Liver (tissue), 10 donors: ENCODE measurements at places on chromosomes 16 and 17.
A peak's percentile ranks its signal among the peaks of the same experiment; 100 is the strongest.

- DNase-seq, result no peak
Measured at GRCh38 chr16:19595043-19595767, 39.7 kb downstream of the VPS35L start.

- DNase-seq, result no peak
Measured at GRCh38 chr17:47810200-47810821, 11.3 kb downstream of the OSBPL7 start.

- no peak for DNase-seq
Measured at GRCh38 chr16:56871172-56871593, 6.2 kb downstream of the SLC12A3 start.

DNA sequence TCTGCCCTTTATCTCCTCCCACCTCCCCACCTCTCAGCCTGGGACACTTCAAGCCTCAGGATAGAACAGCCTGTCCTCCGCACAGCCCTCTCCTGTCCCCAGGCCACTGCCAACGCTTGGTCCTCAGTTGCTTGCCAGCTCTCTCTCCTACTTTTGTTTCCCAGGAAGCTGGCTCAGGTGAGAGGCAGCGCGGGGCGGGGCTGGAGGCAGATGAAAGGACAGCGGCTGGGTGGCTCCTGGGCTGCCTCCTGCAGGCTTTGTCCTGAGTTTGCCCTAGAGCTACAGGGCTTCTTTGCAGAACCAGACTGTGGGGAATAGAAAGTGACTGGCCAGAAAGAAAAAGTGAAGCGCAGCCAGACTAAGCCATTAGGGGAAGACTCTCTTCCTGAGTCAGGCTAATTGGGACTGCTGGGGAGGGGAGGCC is 48.2 kb upstream of the CDC42EP4 start:
- DNase-seq, result no peak

GRCh38 chr17:30345527-30346075 is 11.7 kb upstream of the TMIGD1 start:
- no peak for DNase-seq

GRCh38 chr16:11194913-11195312 is 61.1 kb downstream of the SOCS1 start:
- DNase-seq, result no peak

GRCh38 chr17:20009302-20010098 is at the start of gene SPECC1:
Gene SPECC1, plus strand, starts transcription at chr17:20009359. Its CDS starts 87,293 bp downstream, at chr17:20096652.
- peak; percentile 94 for DNase-seq

DNA sequence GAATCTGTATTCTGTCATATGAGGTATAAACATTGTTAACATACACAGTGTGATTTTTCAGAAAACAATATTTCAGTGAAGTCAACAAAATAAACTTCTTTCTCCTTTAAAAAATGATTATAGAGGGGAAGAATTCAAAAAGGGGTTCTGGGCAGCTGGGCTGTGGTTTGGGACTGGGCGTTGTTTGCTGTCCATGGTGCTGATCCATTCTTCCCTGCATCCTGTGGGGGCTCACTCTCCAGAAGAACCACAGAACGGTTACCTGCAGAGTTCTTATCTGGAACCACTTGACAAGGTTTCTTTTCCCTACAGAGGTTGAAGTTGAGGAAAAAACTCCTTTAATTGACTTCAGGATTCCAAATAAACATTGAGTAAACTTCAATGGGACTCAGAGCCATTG is 1091.0 kb downstream of the CDH8 start:
- no peak for DNase-seq

- DNase-seq, result no peak
Measured at GRCh38 chr16:8886593-8887430, 4.7 kb downstream of the LITAFD start.

- no peak for DNase-seq
Measured at GRCh38 chr17:64037802-64038201, 17.4 kb upstream of the ICAM2 start.

DNA sequence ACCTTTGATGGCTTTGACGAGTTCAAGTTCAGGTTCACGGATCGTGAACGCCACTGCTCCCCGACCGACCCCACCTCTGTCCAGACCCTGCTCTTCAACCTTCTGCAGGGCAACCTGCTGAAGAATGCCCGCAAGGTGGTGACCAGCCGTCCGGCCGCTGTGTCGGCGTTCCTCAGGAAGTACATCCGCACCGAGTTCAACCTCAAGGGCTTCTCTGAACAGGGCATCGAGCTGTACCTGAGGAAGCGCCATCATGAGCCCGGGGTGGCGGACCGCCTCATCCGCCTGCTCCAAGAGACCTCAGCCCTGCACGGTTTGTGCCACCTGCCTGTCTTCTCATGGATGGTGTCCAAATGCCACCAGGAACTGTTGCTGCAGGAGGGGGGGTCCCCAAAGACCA is 17.6 kb downstream of the NOD2 start:
- no peak for DNase-seq

GRCh38 chr16:53489755-53490154 is 13.3 kb downstream of the AKTIP start:
- DNase-seq, result no peak

DNA sequence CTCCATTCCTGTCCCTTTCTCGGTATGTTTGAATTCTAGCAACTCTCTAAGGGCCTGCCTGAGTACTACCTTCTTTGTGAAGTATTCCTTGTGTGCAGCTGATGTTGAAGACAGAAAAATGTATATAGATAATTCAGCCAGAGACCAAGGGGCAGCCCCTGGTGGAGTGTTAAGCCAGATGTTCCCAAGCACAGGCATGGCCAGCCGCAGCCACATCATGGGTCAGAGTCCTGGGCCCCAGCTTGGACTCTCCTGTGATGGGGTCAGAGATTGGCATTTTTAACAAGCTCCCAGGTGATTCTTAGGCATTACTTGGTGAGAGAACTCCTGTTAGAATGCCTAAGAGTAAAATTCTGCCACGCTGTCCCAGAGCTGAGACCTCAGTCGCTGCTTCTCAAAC is 100.8 kb downstream of the IRF8 start:
- DNase-seq, result no peak

- no peak for DNase-seq
Measured at GRCh38 chr16:49640581-49640980, 215.3 kb downstream of the ZNF423 start.

GRCh38 chr17:80799538-80800480 is 191.8 kb upstream of the CHMP6 start:
- no peak for DNase-seq

- DNase-seq, result no peak
Measured at GRCh38 chr16:47197536-47198179, 53.9 kb upstream of the NETO2 start.

DNA sequence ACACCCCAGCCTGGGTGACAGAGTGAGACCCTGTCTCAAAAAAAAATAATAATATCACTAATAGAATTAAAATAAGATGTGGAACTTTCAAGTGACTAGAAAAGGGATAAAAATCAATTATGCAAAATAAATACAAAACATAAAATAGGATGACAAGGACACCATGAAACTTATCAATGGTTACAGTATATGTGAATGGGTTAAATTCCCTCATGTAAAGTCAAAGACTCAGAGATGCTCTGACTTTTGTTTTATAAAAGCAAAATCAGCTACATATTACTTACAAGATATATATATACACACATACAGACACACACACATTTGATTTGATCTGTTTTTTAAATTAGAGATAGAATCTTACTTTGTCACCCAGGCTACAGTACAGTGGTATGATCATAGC is 33.5 kb upstream of the SCNN1B start:
- no peak for DNase-seq

GRCh38 chr17:1033503-1033902 is 36.6 kb downstream of the TIMM22 start:
- DNase-seq, result no peak

DNA sequence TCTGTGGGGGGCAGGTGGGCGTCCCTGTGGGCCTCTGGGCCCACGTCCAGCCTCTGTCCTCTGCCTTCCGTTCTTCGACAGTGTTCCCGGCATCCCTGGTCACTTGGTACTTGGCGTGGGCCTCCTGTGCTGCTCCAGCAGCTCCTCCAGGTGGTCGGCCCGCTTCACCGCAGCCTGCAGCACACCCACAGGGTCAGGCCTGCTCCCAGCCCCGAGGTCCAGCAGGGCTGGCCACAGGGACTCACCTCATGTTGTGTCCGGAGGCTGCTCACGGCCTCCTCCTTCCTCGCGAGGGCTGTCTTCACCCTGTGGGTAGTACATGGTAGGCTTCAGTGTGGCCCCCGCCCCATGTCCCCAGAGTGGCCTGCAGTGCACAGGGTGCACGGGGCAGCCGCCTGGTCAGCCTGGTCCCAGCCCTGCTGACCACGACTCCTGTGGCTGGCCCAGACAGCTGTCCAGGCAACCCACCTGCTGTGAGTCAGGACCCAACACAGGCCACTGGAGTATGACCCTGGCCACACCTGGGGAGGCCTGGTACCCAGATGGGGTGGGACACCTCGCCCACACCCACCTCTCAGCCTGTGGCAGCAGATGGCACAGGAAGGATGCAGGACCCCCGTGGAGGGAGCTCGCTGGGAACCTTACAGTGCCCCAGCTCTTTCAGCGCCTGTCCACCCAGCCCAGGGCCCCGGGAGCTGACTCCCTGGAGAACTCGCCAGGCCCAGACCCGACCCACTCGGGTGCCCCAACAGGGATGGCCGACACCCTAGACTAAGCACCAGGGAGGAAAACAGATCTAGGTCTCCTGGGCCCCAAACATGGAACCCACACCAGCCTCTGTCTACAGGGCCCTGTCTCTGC is 23.9 kb upstream of the AATK start:
- no peak for DNase-seq

DNA sequence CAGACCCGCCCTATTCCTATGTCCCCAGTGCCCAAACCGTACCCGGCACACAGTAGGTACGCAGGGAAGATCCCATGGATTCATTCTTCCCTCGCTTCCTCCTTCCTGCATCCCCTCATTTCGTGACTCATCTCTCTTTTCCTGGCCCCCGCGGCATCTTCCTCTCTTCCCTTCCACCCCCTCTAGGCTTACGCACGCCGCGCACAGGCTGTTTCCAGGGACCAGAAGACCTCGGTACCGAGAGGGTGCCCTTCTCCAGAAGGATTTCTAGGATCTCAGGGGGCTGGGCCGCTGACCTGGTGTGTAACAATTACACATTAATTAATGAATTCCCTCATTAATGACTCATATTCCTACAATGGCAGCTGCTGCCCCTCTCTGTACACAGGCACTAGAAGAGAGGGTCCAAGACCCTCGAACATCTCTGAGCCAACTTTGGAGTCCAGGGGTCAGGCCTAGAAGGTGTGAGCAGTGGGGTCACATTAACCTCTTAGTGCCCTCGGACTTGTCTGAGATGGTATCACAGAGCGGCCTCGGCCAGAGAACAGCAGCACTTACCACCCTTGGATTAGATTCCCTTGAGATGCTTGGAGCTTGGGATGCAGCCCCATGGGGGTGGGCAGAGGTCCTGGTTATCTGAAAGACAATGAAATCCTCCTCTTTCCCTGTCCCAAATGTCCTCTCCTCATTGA is 16.8 kb upstream of the PLLP start:
- DNase-seq, result no peak

GRCh38 chr17:3594051-3594800 is 15.0 kb downstream of the TRPV1 start:
- DNase-seq, result no peak

GRCh38 chr16:2482708-2483534 is 8.0 kb downstream of the TBC1D24 start:
- no peak for DNase-seq

GRCh38 chr17:14434506-14434905 is 133.6 kb downstream of the HS3ST3B1 start:
- DNase-seq, result no peak

DNA sequence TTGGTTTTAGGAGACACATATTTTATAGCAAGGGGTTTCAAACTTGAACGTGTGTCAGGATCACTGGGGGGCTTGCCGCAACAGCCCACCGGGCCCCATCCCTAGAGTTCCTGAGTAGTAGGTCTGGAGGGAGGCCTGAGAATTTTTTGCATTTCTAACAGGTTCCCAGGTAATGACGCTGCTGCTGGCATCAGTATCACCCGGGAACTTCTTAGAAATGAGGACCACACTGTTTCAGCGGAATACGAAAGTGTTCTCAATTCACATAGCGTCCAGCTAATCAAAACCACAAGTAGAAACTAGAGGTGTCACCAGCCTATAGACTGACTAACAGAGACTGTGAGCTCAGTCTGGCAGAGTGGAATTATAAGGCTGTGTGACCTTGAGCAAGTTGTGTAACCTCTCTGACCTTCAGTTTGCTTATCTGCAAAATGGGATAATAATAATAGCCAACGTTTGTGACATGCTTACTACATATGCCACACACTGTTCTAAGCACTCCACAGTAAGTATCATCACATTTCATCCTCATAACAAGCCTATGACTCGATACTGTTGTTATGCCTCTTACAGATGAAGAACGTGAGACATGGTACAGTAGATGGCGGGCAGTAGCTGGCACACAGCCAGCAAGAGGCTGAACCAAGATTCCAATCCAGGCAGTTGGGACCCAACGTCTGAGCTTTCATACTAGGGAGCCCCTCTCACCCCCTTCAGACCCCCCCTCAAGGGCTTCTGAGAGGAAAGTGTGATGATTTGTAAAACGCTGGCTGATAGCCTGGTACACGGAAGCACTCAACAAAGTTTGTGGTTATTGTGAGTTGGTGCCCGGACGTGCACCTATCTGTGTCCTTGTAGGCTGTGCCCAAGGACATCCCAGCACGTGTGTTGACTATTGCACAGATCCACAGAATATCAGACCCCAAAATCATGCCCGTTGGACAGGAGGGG is 4.6 kb upstream of the ICAM2 start:
- no peak for DNase-seq

DNA sequence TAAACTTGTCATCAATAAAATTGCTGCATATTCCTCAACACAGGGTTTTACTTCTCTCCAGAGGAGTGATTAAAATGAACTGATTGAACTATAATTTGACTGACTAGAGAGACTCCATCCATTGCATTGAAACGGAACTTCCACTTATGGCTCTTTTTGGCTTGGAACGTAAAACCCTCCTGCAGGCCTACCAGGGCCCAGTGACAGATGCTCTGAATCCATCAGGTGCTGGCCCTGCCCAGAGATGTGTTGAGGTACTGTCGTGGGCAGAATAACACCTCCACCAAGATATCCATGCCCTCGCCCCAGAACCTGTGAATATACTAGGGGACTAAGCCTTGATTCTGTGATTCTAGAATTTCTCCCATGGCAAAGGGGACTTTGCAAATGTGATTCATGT is 45.4 kb downstream of the CBLN1 start:
- no peak for DNase-seq

DNA sequence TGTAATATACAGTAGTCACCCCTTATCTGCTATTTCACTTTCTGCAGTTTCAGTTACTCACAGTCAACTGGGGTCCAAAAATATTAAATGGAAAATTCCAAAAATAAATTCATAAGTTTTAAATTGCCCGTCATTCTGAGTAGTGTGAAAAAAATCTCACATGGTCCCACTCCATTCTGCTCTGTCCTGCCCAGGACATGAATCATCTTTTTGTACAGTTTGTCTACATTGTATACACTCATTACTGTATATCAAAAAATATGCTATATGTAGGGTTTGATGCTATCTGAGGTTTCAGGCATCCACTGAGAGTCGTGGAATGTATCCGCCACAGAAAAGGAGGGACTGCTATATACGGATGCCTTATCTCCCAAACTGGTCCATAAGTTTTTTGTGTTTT is 16.0 kb upstream of the APPBP2 start:
- DNase-seq, result no peak
